ENCODE measurements at places on chromosomes 3 and 15.

- DNase-seq: no peak
These were observed 179.1 kb downstream of the AKAP13 start for GRCh38 chr15:85559530-85559929.

DNA sequence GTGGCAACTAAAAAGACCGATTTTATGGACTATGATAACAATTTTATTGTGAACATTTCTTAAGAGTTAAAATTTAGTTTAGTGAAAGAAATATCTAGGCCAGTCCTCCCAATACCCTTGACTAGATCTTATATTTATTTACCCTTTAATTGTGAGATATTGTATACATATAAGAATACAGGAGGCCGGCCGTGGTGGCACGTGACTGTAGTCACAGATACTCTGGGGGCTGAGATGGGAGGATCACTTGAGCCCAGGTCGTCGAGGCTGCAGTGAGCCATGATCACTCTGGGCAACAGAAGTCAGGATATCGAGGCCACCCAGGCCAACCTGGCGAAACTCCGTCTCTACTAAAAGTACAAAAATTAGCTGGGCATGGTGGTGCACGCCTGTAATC is 756 bp upstream of the RMDN3 start:
- DNase-seq: no peak

GRCh38 chr15:79192462-79193036 is 90.0 kb upstream of the ANKRD34C start:
- DNase-seq: no peak

DNA sequence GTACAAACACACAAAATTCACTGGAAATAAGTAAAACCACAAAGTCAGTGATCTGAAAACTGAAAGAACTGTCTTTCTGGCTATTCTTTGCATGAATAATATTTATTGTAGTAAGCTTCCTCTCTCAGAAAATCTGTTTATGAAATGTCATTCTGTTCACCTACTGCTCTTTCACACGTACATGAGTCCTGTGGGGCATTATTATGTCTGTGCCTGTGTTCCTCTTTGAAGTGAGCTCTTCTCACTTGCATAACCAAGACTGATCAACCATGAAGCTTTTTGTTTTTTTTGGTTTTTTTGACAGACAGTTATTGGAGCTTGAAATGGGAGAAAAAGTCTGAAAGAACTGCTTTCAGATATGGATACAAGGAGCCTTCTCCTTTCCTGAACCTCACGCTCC is 195.8 kb downstream of the PLCH1 start:
- no peak for DNase-seq

- no peak for DNase-seq
These were observed 58.4 kb upstream of the ARL8B start for GRCh38 chr3:5063724-5064123.

GRCh38 chr15:61500523-61500922 is 271.4 kb upstream of the RORA start:
- DNase-seq: no peak

DNA sequence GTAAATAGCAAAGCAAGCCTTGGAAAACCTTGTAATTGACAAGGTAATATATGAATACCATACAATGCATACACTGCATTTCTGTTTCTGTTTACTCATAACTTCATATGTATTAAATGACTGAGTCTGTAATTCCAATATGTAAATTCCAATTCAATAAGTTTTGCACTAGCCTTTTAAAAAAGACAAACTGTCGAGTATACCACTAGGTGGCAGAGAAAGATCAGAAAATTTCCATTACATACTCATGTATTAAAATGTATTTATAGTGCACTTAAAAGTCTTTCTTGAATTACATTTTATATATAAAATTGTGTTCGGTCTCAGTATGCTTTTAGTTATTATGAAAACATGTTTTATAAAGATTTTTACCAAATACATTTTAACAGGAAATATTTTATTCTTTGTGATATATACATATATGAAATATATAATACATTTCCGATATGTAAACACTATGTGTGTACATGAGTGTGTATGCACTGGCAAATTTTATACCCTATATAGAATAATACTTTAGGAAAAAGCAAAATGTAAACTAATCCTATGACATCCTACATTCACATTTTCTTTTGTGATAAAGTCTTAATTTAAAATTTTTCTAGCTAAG is 216.8 kb downstream of the VGLL3 start:
- DNase-seq: no peak

DNA sequence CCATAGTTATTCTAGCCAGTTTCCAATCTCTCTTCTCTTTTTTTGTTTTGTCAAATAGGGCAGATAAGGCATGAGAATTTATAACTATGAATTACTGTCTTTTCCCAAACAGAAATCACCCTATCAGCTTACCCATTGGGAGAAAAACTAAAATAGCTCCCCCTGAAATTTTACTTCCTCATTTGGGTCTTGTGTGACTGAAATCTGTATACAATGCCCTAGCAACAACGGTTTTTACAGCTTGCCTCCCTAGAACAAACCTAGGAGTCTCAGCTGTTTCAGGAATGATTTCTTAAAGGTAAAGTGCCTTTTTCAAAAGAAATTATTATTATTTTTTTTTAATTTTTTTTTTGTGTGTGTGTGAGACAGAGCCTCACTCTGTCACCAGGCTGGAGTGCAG is 56.8 kb downstream of the CD86 start:
- no peak for DNase-seq
